Hematopoietic multipotent progenitor cell treated with erythropoietin and hydrocortisone succinate and interleukin-3 and kit ligand, for 8 days (in vitro differentiated cells): ENCODE measurements at places on chromosomes 13 and 19.

DNA sequence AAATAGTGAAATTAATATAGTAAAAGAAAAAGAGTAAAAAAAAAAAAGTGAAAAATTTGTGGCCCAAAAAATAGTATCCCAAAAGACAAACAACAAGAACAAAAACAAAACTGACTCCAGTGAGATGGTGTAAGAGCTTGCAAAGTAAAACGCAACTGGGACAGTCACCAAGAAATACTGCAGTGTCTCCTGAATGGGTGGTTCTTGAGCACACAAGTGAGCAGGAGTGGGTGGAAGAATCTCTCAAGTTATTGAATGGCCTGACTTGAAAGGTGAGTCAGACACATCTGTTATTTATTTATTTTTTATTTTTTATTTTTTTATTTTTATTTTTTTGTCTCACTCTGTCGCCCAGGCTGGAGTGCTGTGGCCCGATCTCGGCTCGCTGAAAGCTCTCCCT is 1.9 kb downstream of the ZNF493 start:
- no peak for DNase-seq

GRCh38 chr13:62014299-62014698 is 598.6 kb upstream of the PCDH20 start:
- DNase-seq, result peak; percentile 33

DNA sequence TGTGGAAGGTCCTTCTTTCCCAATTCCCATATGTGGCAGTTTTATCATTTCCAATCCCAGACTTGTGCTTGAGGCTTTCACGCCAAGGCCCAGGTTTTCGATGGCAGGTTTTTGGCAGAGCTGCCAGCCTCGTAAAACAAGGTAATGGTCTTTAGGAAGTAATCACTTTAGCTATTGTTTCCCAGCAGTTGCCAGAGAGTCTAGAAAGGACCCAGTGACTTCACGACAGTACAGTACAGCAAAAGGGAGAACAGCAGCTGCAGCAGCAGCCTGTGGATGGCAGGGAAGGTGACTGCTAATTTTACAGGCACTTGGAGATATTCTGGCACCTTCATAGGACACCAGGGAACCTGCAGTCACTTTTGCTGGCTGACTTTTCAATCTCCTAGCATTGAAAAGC is 291.6 kb upstream of the MAB21L1 start:
- DNase-seq, result no peak

GRCh38 chr19:41591951-41592562 is 16.1 kb downstream of the CEACAM21 start:
- no peak for DNase-seq

- peak; percentile 14 for DNase-seq
Measured at GRCh38 chr19:2123682-2124387, 27.1 kb downstream of the IZUMO4 start.

GRCh38 chr13:41765020-41765419 is 195.9 kb downstream of the VWA8 start:
- DNase-seq, result no peak

DNA sequence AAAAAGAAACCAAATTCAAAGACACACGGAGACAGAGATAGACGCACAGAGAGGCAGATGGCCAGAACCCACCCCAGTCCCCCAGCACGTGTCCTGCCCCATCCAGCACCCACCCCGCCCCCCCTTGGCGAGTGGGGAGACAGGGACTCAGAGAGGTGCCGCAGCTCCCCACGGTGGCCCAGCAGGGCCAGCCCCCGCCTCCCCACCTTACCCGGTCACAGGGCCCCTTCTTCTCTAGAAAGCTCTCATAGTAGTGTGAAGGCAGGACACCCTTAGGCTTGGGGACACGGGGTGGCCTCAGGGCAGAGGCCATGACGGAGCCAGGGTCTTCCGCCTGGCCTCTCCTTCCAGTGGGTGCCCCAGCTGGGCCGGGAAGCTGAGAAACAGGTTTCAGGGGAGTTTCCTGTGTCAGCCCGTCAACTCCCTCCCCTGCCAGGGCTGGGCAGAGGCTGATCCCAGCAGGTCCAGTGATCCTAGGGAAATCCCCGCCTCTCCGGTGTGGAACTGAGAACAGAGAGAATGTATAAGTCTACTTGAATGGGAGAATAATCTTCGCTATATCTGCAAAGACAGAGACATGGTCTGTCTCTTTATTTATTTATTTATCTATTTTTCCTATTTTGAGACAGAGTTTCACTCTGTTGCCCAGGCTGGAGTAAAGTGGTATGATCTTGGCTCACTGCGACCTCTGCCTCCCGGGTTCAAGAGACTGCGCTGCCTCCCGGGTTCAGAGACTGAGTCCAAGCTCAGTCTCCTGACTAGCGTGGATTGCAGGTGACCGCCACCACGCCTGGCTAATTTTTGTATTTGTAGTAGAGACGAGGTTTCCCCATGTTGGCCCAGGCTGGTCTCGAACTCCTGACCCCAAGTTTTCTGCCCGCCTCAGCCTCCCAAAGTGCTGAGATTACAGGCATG is at the start of gene STAP2:
Gene STAP2 (minus strand): TSS at position 387 of the 915 bp plus-strand sequence. CDS start 74 bp downstream, at position 313.
- DNase-seq, result no peak

DNA sequence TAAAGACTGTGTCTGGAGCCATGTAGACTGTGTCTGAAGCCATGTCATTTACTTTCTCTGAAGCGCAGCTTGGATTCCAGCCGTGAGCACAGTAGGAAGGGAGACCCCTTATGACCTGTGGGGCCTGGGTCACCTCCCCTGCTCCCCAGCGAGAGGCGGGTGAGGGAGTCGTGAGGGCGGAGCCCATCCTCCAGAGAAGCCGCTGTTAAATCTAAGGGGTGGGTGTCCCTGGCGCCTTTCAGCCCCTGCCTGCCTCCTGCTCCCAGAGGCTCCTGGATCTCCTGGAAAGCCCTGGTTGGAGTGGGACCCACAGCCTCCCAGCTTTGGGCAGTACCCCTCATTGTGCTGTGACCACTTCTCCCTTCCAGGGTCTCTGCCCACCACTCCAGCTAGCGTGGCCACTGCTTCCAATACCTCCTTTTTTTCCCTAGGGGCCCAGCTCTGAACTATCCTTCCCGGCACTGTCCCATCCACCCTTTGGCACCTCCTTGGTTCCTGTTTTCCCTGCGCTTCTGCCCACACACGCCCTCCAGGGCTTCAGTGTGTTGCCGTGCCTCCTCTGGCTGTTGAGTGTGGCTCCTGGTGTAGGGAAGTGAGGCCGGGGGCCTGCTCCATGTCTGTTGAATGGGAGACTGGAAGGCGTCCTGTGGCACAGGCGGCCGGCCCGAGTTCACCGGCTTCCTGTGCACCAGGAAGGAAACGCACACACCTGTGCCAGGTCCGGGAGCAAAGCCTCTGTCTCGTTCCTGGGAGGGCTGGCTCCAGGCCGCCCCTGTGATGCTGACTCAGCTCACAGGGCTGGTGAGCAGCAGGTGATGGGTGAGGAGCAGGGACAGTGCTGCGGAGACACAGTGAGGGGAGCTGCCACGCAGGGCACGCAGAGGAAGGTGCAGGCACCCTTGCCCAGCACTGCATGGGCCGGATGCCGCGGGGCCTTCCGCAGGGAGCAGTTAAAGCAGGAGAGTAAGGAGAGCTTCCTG is 29.4 kb downstream of the ATP4B start:
- DNase-seq, result no peak
